ENCODE measurements at places on chromosomes 1 and 21.

DNA sequence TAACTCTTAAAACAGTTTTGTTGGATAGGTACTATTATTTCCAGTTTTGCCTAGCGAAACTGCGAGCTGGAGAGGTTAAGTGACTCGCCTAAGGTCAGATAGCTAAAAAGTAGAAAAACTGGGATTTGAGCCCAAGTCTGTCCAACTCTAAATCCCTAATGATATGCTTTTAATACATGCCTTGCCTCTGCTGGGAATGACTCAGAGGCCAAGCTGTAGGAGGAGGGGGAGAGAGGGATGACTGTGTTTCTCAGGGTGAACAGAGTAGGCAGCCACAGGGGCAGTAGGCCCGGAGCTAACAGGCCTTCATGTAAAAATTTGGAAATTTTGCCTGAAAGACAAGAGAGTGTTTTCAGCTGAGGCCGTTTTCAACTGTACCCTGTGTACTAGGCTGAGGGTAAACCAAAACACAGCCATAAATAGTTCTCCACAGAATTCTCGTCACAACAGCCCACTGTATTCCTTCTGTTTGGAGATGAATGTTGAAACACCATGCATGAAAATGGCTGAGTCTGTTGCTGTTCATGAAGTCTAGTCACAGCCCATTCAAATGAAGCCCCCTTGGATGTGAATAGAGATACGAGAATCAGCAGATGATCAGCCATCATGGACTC, 107.5 kb upstream of the HOOK1 start:
- no peak for DNase-seq

DNA sequence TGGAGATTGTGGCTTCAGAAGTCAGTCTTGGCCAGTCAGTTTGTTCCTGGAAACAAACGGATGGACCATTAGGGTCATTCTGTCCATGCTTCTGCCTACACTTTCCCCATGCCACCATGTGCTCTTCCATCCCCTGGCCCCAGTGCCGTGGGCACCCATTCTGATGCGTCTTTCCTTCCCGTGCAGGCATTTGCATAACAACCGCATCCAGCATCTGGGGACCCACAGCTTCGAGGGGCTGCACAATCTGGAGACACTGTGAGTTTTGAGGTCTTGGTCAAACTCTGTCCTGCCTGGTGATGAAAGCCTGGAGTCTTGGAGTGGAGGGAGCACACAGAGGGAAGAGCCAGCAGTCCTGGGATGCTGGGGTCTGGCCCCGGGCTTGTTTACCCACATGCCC, 61.1 kb downstream of the UBE2T start:
- no peak for DNase-seq

DNA sequence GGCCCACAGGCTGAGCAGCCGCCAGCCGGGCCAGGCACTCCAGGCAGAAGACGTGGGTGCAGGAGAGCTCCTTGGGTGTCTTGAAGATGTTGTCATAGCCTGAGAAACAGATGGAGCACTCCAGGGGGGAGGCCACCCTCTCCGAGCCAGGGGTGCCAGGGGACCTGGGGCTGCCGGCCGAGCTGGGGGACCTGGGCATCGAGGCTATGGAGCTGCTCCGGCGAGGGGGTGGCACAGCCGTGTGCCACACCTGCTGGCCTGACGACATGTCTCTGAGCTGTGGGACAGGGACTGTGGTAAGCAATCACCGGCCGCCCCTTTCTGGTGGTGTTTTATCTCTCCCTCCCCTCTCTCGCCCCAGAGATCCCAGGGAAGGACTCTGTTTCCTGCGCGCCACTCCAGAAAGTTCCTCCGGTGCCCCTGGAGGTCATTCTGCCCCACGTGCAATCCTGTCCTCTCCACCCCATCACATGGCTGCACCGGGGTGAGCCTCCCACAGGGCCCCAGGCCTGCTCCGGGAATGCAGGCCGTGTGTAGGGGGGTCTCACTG, 1.7 kb downstream of the RNF223 start:
- DNase-seq: no peak

GRCh38 chr1:157955857-157956256, 37.6 kb upstream of the KIRREL1 start:
- no peak for DNase-seq

DNA sequence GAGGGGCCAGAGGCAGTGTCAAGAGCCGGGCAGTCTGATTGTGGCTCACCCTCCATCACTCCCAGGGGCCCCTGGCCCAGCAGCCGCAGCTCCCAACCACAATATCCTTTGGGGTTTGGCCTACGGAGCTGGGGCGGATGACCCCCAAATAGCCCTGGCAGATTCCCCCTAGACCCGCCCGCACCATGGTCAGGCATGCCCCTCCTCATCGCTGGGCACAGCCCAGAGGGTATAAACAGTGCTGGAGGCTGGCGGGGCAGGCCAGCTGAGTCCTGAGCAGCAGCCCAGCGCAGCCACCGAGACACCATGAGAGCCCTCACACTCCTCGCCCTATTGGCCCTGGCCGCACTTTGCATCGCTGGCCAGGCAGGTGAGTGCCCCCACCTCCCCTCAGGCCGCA, at the start of gene BGLAP:
BGLAP (plus strand) TSS at position 259 of the 400 bp plus-strand sequence; CDS start at position 307, 48 bp downstream.
- no peak for DNase-seq

GRCh38 chr1:22808676-22809483, 98.2 kb downstream of the EPHB2 start:
- DNase-seq: no peak

DNA sequence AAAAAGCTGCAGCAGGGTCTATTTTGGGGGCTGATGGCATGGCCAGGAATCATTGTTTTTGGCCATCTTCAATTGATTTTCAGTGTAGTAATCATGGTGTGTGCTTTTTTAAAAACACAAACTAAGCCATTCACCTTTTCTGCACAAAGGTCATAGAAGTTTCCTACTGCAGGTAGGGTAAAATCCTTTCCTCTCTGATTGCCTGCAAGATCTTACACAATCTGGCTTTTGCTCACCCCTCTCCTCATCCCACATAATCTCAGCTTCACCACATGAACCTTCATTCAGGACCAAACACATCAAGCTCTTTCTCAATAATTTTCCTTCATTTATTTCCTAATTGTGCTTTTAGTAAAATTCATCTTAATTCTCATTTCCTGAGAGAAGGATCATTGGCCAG, 38.3 kb upstream of the GBP5 start:
- DNase-seq: no peak

DNA sequence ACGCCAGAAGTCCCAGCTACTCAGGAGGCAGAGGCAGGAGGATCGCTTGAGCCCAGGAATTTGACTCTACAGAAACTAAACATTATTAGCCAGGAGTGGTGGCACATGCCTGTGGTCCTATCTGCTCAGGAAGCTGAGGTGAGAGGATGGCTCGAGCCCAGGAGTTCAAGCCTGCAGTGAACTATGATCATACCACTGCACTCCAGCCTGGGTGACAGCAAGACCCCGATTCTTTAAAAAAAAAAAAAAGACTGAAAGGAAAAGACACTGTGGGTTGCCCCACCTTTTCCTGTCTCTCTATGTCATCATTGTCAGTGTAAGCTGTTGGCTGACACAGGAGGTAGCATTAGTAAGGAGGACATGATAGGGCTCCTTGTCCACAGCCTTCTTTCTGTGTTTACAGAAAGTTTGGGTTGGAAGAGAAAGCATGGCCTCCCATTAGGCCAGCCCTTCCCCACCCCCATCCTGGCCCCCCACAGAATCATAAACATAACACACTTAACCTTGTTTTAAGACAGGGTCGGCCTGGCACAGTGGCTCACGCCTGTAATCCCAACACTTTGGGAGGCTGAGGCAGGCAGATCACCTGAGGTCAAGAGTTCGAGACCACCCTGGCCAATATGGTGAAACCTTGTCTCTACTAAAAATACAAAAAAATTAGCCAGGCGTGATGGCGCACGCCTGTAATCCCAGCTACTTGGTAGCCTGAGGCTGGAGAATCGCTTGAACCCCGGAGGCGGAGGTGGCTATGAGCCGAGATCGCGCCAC, 20.6 kb upstream of the RCAN3 start:
- no peak for DNase-seq

- peak; percentile 93 for DNase-seq
Measured at GRCh38 chr1:225896937-225897549, 8.1 kb upstream of the LEFTY1 start.

- no peak for DNase-seq
Measured at GRCh38 chr21:42521805-42522204, 8.2 kb downstream of the SLC37A1 start.

GRCh38 chr1:112793631-112794565, 78.8 kb upstream of the PPM1J start:
- no peak for DNase-seq

DNA sequence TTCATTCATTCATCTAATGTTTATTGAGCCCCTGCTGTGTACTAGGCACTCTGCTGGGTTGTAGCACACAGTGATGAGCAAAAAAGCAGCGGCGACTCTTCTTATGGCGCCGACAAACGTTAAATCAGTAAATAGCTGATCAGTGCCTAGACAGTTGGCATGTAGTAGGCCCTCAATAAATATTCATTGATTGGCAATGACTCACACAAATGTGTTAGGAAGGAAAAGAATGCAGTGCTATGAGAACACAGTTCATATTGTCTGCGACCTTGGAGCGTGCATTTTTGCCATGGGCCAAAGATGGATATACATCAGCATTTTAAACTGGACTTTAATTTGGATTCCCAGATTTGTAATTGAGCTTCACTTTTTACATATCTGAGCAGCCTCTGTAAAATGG, 52.0 kb downstream of the PRDM2 start:
- DNase-seq: no peak

GRCh38 chr1:207084701-207085180, 3.9 kb upstream of the C4BPB start:
- DNase-seq: peak; percentile 49

DNA sequence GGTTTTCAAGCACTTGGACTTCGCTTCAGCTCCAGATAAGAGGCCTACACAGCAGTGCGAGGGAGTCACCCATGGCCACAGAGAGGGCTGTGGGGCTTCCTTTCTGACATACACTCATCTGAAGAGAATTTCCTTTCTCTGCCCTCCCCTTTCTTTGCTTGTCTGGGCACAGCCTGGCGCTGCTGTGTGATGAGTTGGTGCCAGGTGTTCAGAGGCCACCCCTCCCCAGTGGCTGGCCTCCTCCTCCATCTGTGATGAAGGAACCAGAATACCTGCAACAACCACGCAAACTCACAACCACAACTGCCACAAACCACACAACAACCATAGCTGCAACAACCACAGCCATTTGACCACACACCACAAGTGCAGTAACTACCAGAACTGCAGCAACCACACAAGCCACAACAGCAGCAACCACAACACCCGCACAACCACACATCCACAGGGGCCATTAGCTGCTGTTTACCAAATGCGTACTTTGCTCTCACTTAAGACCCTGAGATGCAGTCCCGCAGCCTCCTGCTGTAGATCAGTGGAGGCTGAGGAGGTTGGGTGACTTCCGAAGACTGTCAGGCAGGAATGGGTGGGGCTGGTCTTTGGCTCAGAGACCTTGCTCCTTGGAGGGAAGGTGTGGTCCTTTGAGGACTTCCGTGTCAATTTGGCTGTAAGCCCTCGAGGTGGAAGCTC, 71.1 kb downstream of the IER5 start:
- no peak for DNase-seq

DNA sequence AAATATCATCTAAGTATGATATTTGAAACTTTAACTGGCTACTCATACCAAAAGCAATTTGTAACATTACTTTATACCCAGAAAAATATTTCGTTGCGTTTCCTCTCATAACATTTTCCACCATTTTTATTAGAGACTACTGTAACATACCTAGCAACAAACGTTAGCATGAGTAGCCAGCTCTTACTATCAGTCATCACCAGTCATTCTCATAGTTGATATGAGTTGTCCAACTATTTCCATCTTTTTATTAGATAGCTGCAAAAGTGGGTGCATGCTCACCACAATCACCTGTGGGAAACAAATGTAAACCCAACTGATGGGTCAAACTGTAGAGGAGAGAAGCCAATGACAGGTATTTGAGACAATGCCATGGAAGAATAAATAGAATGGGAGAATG, 114.6 kb downstream of the AKT3 start:
- no peak for DNase-seq

DNA sequence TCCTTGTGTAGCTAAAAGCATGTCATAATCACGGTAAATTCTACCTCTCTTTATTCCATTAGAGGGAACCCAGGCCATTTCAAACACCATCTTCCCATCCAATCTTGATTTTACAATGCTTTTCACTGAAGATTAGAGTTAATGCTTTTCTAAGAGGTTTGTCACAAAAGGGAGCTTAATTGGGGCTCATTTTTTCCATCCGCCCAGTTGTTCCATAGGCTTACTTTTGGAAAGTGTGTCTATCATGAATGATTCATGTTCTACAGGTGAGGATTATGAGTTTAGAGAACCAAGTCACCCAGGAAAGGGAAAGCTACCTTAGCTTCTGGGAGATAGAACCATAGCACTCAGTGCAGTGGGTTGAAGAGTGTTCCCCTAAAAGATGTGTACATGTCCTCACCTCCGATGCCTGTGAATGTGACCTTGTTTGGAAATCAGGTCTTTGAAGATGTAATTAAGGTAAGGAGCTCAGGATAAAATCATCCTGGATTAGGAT, 286.9 kb upstream of the RUNX1 start:
- DNase-seq: no peak

GRCh38 chr21:40383951-40384350, 463.0 kb downstream of the DSCAM start:
- DNase-seq: no peak

- DNase-seq: no peak
Measured at GRCh38 chr1:211641942-211642341, 33.5 kb downstream of the NEK2 start.

DNA sequence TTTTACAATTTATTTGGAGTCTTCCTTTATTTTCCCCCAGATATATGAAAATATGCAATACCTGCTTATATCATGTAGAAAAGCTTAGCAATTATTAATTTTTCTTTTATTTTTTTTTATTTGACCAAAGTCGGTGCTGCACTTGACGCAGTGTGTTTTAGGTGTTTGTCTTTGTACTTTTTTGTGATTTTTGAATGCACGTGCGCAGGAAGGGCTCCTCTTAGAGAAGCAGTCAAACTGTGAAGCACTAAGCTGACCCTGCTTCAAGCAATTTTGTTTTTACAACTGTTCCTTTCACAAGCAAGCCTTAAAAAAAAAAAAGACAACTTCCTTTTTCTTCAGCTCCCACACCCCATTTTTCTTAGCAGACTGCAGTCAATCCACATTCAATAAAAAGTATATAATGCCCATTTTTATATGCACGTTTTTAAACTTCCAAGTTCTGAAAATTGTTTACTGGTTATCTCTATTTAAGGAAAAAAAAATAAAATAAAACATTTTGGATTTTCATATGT, 267.4 kb downstream of the TM2D1 start:
- DNase-seq: no peak

- DNase-seq: peak; percentile 55
Measured at GRCh38 chr1:182781841-182782586, 7.6 kb upstream of the NPL start.

GRCh38 chr1:82858031-82858430, 1057.3 kb downstream of the ADGRL2 start:
- no peak for DNase-seq

DNA sequence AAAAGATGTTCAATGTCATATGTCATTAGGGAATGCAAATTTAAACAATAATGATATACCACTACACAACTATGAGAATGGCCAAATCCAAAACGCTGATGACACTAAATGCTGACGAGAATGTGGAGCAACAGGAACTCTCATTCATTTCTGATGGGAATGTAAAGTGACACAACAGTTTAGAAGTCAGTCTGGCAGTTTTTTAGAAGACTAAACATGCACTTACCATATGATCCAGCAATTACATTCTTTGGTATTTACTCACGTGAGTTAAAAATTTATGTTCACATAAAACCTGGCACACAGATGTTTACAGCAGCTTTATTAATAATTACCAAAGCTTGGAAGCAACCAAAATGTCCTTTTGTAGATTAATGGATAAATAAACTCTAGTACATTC, 110.4 kb upstream of the C1orf21 start:
- DNase-seq: no peak
